ENCODE measurements at places on chromosomes 13 and 19. TPM values are rescaled to one million over a fixed set of nuclear protein-coding genes. Genes with fewer than 3 reads are reported as not detected.

DNA sequence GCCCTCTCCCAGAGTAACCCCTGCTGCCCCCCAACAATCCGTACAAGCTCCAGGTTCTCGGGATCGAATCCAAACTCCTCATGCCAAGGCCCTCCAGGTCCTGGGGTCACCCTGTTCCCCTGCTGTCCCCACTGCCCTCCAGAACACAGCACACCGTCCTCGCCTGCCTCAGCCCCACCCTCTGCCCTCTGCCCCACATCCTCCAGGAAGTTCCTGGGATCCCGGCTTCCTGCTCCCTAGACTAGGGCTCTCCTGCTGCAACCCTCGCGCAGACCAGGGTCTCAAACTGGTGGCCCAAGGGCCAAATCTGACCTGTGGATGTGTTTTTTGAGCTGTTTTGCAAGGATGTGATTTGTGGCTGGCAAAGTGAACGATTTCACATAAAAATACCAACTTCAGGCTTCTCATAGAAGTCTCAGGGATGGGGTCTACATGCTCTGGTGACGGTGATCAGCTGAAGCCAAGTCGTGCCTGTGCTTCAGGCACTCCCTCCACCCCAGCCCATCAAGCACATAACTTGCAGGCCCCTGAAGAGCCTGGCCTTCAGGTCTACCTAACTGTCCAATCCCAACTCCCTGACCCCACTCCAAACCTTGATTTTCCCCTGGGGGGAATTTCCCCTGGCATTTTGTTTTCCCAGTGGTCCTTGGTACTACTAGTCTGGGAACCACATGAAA lies 1.8 kb downstream of the RABAC1 start:
- no peak for DNase-seq

- DNase-seq, result no peak
Measured at GRCh38 chr13:113598081-113598410, 13.5 kb downstream of the TFDP1 start.

GRCh38 chr19:1675633-1676350 lies 23.4 kb upstream of the TCF3 start:
- DNase-seq, result no peak

DNA sequence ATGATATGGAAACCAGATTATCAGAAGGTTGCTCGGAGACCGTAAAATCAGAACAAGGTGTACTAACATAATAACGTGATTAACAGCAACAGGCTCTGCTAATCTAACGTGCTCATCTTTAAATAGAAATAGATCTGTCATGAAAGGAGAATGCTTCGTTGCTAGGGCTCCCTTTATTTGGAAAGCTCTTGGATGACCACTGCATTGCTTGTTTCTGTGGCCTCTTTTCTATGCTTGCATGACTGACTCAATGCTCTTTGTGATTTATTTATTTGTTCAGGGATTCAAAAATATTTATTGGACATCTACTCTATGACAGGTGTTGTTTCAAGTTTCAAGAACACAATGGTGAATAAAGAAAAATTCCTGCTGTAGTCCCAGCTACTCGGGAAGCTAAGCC lies 22.3 kb upstream of the ZDHHC20 start:
- DNase-seq, result no peak

Gene ZNF302
- 15.7 TPM for total RNA-seq

Measured in H4 (cell line).